Activated T-helper 17 cell treated with anti-CD3 and anti-CD28 coated beads, Interleukin-2, amount 50 U/mL, for 72 hours (primary cell): ENCODE measurements at places on chromosomes 16 and 17. TPM values are rescaled to one million over a fixed set of nuclear protein-coding genes. Genes with fewer than 3 reads are reported as not detected.

Gene TMEM88
- total RNA-seq: 1.6 TPM

Gene PERCC1
- total RNA-seq: not detected

Gene AURKB
- 161 TPM for total RNA-seq

Gene TBC1D3K
- not detected for total RNA-seq

Gene HMOX2
- total RNA-seq: 60.0 TPM

DNA sequence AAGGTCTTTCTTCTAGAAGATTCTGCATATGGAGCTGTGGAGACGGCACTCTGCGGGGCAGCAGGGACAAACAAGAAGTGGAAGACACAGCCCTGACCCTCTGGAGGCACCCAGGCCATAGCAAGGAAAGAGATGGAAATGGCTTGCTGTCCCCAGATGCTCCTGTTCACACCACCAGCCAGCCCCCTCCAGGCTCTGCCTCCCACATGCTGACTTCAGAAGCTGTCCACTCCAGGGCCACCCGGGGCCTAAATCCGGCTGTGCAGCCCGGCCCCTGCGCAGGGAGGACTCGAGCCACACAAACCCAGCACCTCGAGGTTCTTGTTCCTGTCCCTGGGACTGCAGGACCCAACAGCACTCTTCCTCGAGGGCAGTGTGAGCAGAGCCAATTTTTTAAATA lies 16.6 kb downstream of the RBFOX3 start:
- no peak for ATAC-seq

DNA sequence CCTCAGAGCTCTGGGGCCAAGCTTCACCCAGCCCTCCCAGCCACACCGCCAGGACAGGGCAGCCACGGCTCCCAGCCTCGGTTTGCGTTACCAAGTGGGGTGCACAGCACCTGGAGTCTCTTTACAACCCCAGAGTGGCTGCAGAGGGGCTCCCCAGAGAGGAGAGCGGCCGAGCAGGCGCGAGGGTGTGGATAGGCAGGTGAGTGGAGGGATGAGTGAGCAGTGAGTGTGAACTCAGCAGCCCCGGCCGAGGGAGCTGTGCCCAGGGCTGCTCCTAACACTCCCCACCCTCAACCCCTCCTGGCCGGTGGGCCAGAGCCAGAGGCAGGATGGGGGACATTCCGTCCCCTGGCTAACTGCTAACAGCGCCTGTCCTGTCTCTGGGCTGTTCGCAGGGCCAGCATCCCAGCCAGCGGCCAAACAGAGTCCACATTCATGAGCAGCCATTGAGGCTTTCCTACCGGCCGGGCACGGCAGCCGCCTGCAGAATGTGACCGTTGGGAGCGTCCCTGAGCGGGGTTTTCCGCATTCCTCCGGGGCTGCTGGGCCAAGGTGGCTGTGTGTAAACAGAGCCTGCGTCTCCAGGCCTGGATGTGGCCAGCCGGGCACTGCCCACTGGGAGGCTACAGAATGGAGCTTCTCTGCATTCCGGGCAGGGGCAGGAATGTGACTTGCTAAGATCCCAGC lies 5.3 kb downstream of the ZNF469 start:
- ATAC-seq: no peak

- ATAC-seq: no peak
Measured at GRCh38 chr17:12789075-12789480, 220 bp upstream of the ARHGAP44 start.

DNA sequence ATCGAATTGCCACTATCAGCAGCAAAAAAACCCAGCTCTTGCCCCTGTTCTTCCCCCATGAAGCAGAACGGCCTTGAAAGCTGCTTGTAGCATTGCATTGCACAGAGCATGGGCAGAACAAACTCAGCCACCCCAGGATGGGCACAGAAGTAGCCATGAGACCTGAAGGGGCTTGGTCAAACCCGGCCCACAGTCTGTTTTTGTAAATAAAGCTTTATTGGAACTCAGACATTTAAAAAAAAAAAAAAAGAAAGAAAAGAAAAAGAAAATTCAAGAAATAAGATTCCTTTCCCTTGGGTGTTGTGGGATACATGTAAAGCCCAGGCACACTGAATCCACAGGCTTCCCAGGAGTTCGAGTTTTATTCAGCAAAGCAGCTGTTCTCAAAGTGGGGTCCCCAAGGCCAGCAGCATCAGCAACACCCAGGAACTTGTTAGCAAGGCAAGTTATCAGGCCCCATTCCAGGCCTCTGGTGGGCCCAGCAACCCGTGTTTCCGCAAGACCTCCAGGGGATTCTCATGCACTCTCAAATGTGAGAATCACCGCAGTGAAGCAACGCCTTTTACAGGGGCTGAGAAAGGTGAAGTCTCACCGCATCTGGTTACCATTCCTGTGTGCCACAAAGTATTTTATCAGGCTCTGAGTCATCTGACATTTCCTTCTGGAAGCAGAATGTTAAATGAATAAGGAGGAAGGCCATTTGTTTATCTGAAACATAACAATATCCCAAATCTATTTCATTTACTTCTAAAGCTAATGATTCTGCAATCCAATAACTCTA lies 108.2 kb downstream of the SLC39A11 start:
- ATAC-seq: no peak

GRCh38 chr17:55463600-55463999 lies 42.0 kb upstream of the MMD start:
- peak; percentile 42 for ATAC-seq

GRCh38 chr17:59513934-59514841 lies 51.2 kb upstream of the DHX40 start:
- ATAC-seq: no peak

- ATAC-seq: no peak
Measured at GRCh38 chr17:57099165-57099564, 14.1 kb downstream of the AKAP1 start.
